ENCODE measurements at places on chromosomes 12 and 14. TPM values are rescaled to one million over a fixed set of nuclear protein-coding genes. Genes with fewer than 3 reads are reported as not detected.

SYNDIG1L gene
- not detected for total RNA-seq

DNA sequence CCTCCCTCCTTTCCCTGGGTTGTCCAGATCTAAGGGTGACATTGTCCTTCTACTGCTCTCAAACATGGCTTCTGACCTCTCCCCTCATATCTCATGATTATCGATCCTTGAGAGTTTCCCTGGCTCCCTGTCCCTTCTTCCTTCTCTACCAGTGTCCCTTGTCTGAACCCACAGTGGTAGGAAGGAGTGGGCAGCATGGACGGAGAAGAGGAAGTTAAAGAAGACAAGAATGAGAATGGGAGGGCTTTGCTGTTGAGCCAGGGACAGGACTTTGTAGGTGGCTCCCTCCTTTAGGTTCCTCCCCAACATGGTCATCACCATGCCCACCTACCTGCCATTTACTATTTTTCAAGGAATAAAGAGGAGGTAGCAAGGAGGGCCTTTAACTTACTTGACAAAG is 166.7 kb downstream of the TMEM117 start:
- DNase-seq: no peak

STX2 gene
- 29.7 TPM for total RNA-seq

DNA sequence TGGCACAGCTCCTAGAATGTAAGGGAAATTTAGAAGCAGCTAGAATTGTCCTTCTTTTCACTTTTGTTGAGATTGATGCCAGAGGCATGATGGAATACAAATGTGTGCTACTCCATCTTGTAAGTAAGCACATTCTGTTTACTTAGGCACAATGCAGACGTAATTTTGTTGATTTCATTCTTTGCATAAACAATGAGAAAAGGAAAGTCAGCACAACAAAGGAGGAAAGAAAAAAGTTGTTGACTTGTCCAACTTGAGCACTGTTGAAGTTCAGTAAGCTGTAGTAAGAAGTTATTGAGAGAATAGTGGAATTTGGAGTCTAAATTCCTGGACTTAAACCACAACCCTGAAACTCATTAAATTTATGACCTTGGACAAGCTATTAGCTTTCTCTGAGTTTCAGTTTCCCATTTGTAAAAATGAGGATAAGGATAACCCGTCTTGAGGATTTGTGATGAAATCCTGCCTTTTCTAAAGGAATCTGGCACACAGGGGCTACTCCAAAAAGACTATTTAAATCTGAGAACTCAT is 19.4 kb upstream of the CNTN1 start:
- DNase-seq: no peak

DNA sequence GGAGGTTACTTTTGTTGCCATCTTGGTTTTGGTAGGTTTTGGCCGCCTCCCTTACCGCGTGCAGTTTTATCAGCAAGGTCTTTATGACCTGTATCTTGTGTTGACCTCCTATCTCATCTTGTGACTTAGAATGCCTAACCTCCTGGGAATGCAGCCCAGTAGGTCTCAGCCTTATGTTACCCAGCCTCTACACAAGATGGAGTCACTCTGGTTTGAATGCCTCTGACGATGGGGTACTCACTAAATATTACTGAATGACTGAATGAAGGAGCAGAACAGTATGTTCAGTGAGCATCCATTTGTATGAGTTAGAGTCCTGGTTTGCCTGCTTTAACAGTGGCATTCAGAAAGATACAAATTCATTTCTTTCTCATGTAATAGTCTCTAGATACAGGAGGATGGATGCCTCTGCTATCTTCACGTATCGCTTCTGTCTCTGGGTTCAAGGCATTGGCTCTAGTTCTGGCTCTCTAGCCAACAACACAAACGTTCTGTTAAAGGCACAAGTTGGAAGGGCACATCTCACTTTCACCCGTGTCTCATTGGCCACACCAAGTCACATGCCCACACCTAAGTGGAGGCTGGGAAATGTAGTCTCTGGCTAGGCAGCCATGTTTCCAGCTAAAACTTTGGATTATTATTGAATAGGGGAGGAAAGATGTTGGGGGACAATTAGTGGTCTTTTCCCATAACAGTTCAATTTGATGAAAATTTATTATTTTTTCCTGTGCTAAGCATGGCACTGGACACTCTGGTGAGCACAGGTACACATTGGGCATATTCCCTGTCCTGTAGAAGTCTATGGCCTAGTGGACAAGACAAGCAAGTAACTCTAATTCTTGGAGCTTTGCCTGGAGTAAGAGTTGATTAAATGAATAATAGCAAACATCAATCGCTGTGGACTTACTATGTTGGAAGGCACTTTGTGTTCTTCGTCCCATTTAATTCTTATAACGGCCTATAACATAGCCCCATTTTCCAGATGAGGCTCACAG is 75.2 kb upstream of the RPH3A start:
- no peak for DNase-seq

SNRNP35 gene
- total RNA-seq: 18.3 TPM

- DNase-seq: no peak
Observed at GRCh38 chr12:5031958-5032357, 11.7 kb upstream of the KCNA5 start.

DNA sequence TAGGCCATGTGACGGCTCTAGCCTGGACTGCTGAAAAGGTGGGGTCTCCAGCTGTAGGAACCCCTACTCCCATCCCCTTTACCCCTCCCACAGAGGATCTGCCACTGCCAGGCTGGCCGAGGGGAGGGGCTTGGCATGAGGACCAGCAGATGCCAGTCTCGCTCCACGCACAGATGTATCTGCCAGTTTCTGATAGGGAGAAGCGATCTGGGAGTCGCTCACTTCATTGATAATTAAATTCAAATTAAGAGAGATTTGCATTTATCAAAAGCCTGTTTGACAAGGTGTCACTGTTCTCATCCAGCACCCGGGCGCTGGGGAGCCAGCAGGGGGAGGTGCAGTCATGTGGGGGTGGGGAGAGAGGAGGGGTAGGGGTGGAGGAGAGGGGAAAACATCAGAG is 217.6 kb upstream of the MYL2 start:
- no peak for DNase-seq

KRT2 gene
- not detected for total RNA-seq

KRT77 gene
- not detected for total RNA-seq

- DNase-seq: no peak
Observed at GRCh38 chr14:76876076-76876475, 49.9 kb downstream of the LRRC74A start.
